ENCODE measurements at places on chromosomes 6 and 20. TPM values are rescaled to one million over a fixed set of nuclear protein-coding genes. Genes with fewer than 3 reads are reported as not detected.

- DNase-seq, result no peak
Measured at GRCh38 chr20:21214431-21214830, 88.5 kb downstream of the KIZ start.

DNA sequence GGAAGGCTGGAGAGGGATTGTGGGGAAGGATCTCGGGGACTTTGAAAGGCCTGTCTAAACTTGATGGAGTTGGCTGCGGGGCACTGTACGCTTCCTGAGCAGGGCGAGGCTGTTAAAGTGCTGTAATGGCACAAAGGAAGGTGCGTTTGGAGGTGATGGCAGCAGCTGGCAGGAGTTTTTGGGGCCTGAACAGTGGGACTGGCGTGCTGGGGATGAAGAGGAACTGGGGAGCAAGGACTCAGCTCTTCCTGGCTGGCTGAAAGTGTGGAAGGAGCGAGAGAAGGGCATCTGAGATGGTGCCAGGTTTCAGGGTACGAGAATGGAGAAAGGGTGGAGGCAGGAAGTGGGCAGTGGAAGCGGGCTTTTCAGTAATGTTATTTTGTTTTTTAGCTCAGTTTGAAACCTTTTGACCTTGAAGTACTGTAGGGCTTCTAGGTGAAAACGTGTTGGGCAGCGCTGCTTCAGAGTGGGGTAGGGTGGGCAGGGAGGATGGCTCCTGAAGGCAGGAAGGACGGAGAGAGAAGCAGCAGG, 8.0 kb downstream of the TMEM181 start:
- DNase-seq, result no peak

The SLC26A8 gene
- 0.80 TPM for total RNA-seq

DNA sequence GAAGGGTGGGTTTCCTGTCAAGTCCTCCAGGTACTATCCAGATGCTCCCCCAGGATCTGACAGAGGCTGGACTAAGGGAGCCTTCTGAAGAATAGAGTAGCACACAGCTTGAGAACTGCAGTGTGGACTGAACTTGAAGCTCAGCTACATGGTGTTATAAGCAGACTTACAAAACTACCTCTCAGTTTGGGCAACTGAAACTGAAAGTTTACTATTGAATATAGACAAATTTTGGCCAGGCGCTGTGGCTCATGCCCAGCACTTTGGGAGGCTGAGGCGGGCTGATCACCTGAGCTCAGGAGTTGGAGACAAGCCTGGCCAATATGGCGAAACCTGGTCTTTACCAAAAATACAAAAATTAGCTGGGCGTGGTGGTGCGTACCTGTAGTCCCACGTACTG, 348.5 kb downstream of the PLCB1 start:
- no peak for DNase-seq

All from WTC11 (cell line).